ENCODE measurements at places on chromosomes 3 and 15. TPM values are rescaled to one million over a fixed set of nuclear protein-coding genes. Genes with fewer than 3 reads are reported as not detected.

The SHC4 gene
- 0.73 TPM for total RNA-seq

The TMEM202 gene
- total RNA-seq: not detected

The ZDHHC23 gene
- total RNA-seq: 0.74 TPM

The KNG1 gene
- total RNA-seq: not detected

The ZMYND10 gene
- total RNA-seq: 1.0 TPM
